ENCODE measurements at places on chromosomes 16 and 17.

GRCh38 chr17:225551-225950 is 44.1 kb upstream of the DOC2B start:
- no peak for DNase-seq

GRCh38 chr17:79023886-79024771 is at the start of gene C1QTNF1:
Gene C1QTNF1 (plus strand): TSS chr17:79024169. CDS start chr17:79043969, 19,800 bp downstream.
- DNase-seq = peak; percentile 47

DNA sequence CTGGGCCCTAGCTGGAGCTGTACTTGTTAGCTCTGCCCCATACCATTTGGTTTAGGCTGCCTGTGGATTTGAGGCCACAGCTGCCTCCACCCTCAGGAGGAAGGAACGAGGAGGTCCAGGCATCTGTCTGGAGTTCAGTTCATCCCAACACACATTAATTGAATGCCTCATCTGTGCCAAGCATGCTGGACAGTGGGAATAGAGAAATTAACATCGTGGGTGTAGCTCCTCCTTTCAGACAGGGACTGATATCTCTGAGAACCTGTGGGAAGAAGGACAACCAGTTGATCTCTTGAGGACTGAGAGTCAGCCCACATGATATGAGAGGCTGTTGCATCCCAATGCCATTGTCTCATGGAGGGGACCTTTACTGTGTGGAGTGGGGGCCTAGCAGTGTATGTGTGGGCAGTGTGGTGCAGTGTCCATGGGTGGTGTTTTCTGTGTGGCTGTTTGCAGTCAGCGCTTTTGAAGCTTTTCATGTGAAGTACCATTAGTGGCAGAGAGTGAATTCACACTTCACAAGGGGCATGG is 29.4 kb upstream of the DDX52 start:
- DNase-seq = no peak

DNA sequence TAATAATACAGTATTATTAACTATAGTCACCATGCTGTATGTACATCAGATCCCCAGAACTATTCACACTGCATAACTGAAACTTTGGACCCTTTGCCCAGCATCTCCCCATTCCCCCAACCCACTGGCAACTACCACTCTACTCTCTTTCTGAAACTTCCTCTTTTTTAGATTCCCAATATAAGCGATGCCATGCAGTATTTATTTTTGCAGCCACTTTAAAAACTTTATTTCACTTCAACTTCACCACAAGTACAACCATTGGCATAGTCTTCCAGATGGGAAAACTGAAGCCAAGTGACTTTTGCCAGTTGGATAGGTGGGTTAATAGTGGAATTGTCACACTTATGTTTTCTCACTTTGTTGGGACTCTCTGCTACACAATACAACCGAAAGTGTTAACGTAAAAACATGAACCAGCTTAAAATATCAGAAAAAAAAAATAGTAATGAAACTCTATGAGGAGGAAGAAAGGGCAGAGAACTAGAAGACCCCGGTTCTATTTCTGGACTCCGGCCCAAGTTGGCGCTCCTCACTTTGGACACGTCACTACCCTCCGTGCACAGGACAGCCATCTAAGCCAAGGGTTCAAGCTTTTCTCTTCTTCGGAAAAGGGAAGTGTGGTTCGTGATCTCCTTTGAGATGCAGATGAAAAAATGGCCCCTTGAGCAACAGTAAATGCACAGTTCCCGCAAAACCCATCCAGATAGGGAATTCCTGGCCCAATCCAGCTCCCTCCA is 743 bp downstream of the SHCBP1 start:
- DNase-seq = peak; percentile 17

- peak; percentile 78 for DNase-seq
These were observed 150.4 kb upstream of the IRX5 start for GRCh38 chr16:54780266-54780665.

GRCh38 chr17:77328823-77329740 is 188.3 kb downstream of the SEC14L1 start:
- no peak for DNase-seq

GRCh38 chr17:31099016-31099415 is 4.2 kb downstream of the NF1 start:
- DNase-seq = no peak

DNA sequence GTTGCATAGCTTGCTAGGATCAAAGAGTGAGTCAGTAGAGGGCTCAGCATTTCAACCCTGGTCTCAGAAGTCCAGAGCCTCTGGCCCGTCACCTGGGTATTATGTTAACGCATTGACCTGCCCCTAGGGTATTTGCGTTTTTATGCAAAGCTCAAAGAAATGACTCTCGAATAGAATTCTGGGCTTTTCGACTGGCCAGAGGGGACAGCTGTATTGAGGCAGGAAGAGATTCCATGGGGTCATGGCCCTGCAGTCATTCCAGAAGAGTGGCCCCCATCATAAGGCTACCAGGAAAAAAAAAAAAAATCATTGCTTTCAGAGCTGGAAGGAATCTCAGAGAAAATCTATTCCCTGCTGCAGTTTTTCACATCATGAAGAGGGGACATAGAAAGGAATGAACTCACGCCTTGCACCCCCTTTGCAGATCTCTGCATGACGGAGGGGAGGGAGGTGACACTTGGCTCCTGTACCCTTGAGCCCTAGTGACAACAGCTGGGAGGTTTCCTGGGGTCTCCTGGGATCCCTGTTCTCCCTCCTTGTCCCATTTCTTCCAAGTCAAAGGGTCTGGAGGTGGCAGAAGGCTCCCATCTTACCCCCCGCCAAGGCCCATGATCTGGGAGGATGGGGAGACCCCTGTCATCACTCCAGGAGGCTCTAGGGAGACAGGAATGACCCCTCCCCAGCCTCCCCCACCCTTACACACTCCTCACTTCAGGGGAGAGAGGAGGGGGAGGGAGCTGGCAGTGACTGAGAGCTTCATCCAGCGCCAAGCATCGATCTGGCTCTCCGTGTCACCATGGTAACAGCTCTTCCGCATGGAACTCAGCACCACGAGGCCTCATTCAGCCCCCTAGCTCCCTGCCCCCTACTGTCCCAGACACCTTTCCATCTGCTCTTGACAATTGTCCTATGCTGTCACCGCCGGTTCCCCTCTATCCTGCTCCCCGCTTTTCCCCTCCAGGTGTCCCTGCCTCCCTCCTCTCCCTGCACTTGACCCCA is 35.8 kb downstream of the GP2 start:
- DNase-seq = no peak

DNA sequence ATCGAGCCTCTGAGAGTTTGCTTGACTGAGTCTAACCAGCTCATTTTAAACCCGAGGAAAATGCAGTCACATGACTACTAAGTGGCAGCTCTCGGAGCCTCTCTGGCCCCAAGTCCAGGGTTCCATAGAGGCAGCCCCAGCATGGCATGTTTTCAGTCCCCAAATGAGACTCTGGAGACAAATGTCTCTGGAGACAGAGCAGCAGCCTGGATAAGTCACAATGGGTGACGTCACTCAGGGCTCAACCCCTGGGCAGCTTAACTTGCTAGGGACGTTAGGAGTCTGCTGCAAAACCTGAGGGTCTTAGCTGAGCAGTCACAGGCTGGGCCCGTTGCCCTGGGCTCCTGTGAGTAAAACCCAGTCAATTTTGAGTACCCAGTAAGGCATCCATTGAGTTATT is 6.9 kb upstream of the STH start:
- DNase-seq = no peak

DNA sequence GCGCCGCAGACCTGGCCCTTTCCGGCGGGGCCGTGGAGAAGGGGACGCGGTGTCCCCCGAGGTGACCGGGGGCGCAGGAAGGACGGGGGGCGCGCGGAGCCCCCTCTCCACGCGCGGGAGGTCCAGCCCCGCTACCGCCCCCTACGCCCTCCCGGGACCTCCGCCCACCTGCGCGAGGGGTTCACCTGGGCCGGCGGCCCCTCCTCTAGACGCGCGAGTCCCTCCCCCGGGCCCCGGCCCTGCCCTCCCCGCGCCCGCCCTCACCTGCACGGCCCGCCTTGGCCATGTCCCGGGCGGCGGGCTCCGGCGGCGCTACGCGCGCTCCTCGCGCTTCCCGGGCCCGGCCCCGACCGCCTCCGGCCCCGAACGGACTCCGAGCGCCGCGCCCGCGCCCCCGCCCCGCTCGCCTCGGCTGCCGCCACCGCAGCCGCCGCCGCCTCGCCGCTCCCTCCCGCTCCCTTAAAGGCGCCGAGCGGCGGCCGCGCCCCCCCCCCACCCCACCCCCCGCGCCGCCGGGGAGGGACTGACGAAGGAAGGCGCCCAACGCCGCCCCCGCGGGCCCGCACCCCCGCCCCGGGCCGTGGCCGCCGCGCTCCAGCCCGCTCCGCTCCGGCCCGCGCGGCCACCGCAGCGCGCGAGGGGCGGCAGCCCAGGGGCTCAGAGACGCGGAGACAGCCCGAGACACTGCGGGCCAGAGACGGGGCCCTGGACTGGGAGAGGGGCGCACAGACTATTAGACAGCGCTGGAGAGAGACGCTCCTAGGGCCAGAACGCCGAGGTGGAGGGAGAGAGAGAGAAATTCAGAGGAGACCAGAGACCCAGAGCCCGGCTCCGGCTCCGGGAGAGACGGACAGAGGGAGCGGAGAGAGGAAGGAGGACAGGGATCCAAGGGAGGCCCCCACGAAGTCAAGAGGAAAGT is at the start of gene PITPNM3:
PITPNM3 (minus strand) TSS at position 435 of the 919 bp plus-strand sequence; CDS start at position 286, 149 bp downstream.
- DNase-seq = peak; percentile 33

GRCh38 chr17:40027614-40028012 is 12.4 kb downstream of the CSF3 start:
- DNase-seq = no peak

- no peak for DNase-seq
These were observed 19.5 kb downstream of the ATP2A3 start for GRCh38 chr17:3944485-3945388.

GRCh38 chr16:9061358-9061813 is 30.1 kb upstream of the HAPSTR1 start:
- DNase-seq = no peak

- peak; percentile 35 for DNase-seq
These were observed 18.8 kb upstream of the GAA start for GRCh38 chr17:80082403-80083135.

DNA sequence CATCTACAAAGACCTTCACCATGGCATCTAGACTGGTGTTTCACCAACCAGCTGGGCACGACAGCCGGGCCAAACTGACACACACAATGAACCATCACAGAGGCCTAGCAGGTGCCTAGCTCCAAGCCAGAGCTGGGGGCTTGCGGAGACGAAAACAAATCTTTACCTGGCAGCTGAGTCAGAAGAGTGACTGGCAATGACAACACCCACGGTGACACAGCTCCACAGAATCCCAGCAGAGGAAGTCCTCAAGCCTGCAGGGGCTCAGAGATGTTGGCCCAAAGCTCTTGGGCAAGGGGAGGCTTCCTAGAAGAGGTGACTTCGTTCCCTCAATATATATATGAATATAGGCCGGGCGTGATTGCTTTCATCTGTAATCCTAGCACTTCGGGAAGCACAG is 5.1 kb downstream of the MMP25 start:
- DNase-seq = no peak

DNA sequence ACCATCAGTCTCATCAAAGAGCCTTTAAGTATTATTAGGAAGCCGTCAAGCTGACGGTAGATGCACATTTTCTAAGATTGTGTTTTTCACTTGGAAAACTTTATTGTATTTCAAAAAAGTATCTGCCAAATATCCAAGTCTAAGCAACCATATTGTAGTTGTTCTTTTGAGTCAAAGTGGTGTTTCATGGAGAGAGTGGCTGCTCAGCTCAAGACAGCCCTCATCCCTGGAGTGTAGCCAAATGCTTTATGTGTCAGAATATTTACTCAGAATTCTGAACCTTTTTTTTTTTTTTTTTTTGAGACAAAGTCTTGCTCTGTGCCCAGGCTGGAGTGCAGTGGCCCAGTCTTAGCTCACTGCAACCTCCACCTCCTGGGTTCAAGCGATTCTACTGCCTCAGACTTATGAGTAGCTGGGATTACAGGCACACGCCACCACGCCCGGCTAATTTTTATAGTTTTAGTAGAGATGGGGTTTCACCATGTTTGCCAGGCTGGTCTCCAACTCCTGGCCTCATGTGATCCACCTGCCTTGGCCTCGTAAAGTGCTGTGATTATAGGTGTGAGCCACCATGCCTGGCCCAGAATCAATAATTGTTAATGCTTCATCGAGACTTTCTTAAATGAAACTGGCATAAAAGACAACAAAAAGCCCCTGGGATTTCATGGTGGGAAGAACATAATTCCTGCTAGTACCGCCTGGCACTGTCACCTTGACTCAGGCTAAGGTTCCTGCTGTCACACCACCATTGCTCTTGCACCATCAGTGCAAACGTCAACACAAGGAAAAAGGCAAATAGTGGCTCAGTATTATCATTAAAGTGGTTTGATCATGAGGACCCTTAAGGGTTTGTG is 45.5 kb downstream of the PRKCA start:
- peak; percentile 36 for DNase-seq

DNA sequence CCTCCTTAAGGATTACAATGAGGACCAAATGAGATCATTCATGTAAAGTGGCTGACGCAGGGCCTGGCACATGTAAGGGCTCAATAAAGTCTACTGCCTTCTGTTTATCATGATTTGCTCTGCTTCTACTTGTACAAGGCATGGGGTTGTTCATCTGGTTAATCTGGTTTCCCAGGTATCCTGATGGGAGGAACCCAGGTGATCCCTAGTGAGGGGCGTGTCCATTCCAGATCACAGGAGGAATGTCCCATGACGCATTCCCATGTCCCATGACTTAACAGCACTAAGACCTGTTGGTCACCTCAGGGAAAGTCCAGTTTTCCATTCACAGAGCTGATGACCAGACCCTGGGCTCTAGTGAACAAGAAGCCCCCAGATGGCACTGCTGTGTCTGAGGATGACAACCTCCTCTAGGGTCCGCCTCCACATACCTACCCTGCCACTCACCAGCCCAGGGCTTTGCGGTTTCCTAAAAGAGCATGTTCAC is 11.5 kb upstream of the TPPP3 start:
- DNase-seq = peak; percentile 100

- DNase-seq = no peak
These were observed 155.7 kb upstream of the NOL11 start for GRCh38 chr17:67562005-67562404.

DNA sequence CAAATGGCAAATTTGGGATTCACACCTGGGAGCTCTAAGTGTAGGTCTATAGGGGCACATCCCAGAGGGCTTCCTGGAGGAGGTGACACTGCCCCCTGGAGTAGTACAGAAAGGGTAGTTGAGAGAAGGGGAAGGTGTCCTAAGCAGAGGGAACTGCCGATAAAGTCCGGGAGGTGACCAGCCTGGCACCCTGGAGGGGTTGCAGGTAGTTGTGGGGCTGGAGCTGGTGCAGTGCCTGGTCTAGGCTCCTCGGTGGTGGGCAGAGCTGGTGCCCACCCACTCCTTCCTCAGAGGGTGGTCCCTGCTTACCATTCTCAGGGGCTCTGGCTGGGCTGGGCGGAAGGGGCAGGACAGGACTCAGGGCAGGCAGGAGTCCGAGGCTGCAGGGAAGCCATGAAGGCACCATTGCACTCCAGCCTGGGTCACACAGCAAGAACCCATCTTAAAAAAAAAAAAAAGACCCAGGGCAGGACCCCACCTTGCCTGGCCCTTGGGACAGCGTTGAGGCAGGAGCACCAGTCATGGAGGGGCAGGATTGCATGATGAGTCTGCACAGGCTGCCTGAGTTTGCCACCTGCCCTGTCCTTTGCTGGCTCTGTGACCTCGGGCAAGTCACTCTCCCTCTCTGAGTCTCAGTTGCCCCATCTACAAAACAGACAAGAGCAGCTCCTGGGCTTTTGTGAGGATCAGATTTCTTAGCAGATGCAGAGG is 43.8 kb downstream of the LAT start:
- DNase-seq = no peak
